ENCODE measurements at places on chromosomes 12 and 14. TPM values are rescaled to one million over a fixed set of nuclear protein-coding genes. Genes with fewer than 3 reads are reported as not detected.

C14orf39 gene
- 0.55 TPM for total RNA-seq

GLIPR1L1 gene
- total RNA-seq, result not detected

- DNase-seq, result no peak
Observed at GRCh38 chr14:76829013-76829365, 2.8 kb downstream of the LRRC74A start.

- DNase-seq, result no peak
Observed at GRCh38 chr14:31781578-31781977, 220.4 kb downstream of the NUBPL start.

GRCh38 chr14:69635981-69636639 is 24.7 kb downstream of the SUSD6 start:
- no peak for DNase-seq
